Endothelial cell (in vitro differentiated cells): ENCODE measurements at places on chromosomes 6 and 20. TPM values are rescaled to one million over a fixed set of nuclear protein-coding genes. Genes with fewer than 3 reads are reported as not detected.

OXT gene
- total RNA-seq, result not detected

OR5V1 gene
- total RNA-seq, result not detected

BLCAP gene
- 178 TPM for total RNA-seq

BPIFB1 gene
- not detected for total RNA-seq

SYNGAP1 gene
- 48.6 TPM for total RNA-seq

C6orf15 gene
- not detected for total RNA-seq

SLC26A8 gene
- total RNA-seq, result 0.97 TPM

PXT1 gene
- total RNA-seq, result not detected

SYTL3 gene
- 0.77 TPM for total RNA-seq
